Stimulated activated CD4-positive, alpha-beta T cell treated with anti-CD3 and anti-CD28 coated beads, Interleukin-2, amount 100 ng/mL, for 48 hours (primary cell): ENCODE measurements at places on chromosomes 2 and 18.

- DNase-seq, result no peak
Measured at GRCh38 chr2:60439219-60439974, 114.1 kb downstream of the BCL11A start.

GRCh38 chr2:202944816-202945215 lies 32.7 kb downstream of the CARF start:
- no peak for DNase-seq

- no peak for DNase-seq
Measured at GRCh38 chr2:171316220-171316619, 117.6 kb downstream of the METTL8 start.

DNA sequence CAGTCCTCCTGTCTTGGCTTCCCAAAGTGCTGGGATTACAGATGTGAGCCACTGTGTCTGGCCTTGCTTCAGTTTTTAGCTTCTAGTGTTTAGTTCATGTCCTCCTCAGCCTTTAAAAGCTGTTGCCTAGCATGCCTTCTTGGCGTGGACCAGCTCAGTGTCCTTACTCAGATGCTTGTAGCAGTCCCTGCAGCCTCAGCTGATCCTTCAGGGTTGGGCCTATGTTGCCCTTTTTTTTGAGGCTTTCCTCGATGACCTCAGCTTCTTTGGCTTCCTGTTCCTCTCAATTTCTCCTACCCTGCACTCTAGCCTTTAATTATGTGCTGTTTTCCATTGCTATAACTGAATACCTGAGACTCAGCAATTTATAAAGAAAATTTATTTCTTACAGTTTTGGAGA lies 57.7 kb downstream of the TANC1 start:
- no peak for DNase-seq

DNA sequence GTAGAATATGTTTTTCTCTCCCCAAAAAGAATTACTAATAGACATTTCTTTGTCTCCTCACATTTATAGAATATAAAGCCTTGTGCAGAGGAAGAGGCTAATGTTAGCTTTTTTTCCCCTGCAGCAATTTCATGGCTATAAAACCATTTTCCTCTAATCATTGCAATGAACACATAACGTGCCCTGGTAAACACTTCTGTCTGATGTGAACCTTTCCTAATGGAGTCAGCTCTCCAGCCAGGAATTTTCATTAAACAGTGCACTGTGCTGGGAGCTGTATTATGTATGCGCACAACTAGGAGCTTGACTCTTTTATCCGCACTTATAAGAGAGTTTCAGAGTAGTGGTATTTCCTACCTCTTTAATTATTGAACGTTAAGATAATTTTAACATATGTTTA lies 63.9 kb upstream of the SPATS2L start:
- no peak for DNase-seq

DNA sequence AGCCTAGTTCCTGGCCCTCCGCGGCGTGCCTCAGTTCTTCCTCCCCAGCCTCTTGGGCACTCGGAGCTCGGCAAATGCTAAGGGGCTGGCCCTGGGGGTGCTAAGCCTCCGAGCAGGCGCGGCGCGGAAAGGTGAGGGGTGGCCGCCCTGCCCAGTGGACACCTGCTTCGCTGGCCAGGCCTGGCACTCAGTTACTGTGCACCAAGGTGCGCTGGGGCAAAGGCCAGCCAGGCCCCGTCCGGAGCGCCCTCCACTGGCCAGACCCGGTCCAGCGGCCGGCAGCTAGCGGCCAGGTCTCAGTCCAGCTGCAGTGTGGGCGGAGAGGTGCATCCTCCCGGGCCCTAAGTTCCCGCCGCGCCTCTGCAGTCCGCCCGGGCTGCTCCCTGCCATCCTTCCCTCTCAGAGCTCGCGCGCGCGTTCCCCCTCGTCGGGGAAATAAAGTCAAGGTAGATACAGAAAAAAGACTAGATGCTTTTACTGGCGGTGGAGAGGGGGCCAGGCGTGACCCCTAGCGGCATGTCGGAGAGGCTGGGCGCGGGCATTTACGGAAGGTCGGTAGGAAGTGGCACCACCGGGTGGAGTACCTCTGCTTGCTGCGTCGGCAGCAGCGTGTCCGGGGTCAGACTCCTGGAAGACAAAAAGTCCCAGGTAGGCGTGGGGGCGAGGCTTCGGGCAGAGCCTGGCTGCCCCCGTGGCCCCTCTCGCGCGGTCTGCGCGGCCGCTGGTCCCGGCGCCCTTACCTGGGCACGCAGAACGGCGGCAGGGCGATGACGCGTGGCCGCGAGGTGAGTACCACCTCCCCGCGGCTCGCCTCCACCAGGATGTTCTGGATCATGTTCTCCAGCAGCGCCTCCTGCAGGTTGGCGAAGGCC lies 9.4 kb upstream of the CRYBA2 start:
- peak; percentile 55 for DNase-seq

DNA sequence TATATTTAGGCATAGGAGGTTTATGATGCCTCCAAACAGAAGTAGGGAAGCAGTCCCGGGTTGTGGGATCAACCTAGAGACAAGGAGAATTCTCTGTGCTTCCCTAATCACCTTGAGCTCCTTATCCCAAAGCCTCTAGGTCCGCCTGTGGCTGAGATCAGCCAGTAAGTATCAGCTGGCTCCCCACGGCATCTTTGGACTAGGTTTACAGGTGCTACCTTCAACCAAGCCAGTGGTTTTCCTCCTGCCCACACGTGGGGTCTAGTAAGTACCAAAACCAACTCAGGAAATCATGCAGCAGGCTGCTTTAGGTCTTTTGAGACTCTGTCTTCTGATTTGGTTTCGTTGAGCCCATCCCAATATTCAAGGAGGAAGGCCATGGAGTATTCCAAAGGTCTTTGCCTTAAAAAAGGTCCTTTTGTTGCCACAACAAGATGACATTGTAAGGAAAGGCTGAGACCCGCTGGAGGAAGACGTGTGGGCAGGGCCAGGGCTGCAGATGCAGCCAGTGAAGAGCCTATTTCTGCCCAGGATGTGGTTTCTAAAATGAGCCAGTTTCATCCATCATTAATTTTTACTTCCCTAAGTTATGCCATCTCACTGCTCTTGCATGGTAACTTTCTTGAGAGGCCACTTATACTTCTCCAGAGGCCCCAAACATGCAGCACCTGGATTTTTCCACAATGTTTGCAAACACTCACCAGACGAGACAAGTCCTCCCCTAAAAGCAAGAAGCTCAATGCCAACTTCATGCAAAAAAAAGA lies 248.7 kb downstream of the RNF152 start:
- no peak for DNase-seq
